Putamen (tissue), 1 donor: ENCODE measurements at places on chromosomes 13 and 19.

- no peak for DNase-seq
Observed at GRCh38 chr13:58950911-58951310, 1212.8 kb downstream of the DIAPH3 start.

- DNase-seq: no peak
Observed at GRCh38 chr13:80475718-80476117, 134.8 kb upstream of the SPRY2 start.

GRCh38 chr19:4455719-4456475, 1.7 kb downstream of the UBXN6 start:
- no peak for DNase-seq

- no peak for DNase-seq
Observed at GRCh38 chr13:32542221-32542620, 3.6 kb upstream of the N4BP2L2 start.

GRCh38 chr13:75825161-75825560, 189.0 kb downstream of the LMO7 start:
- DNase-seq: no peak
